Ureter (tissue), 1 donor: ENCODE measurements at places on chromosomes 7 and 10. TPM values are rescaled to one million over a fixed set of nuclear protein-coding genes. Genes with fewer than 3 reads are reported as not detected.

The CLRN3 gene
- not detected for total RNA-seq

The OR2A1 gene
- total RNA-seq: not detected

The ITGA8 gene
- 58.6 TPM for total RNA-seq

The GBX1 gene
- total RNA-seq: not detected

The LIPK gene
- not detected for total RNA-seq

The PPP1R17 gene
- total RNA-seq: not detected

The TYW1B gene
- total RNA-seq: 5.0 TPM

The DIP2C gene
- total RNA-seq: 26.8 TPM

The GPR22 gene
- not detected for total RNA-seq

The STEAP4 gene
- 105 TPM for total RNA-seq

The WDR86 gene
- total RNA-seq: 4.3 TPM

The SLC13A1 gene
- total RNA-seq: not detected

The FLNC gene
- total RNA-seq: 84.1 TPM

The ABCF2 gene
- 33.9 TPM for total RNA-seq

The NPTX2 gene
- 12.5 TPM for total RNA-seq

The SAMD9L gene
- total RNA-seq: 15.9 TPM

The PKD2L1 gene
- total RNA-seq: 0.16 TPM

The PMS2 gene
- total RNA-seq: 16.4 TPM

The BMPER gene
- 6.8 TPM for total RNA-seq

The C1QL3 gene
- total RNA-seq: 0.39 TPM

The RNF133 gene
- 2.4 TPM for total RNA-seq

The DNAH11 gene
- total RNA-seq: 0.94 TPM

The DPY19L1 gene
- 18.4 TPM for total RNA-seq

The TMEM140 gene
- total RNA-seq: 11.6 TPM

The TMEM26 gene
- 4.1 TPM for total RNA-seq

The RHOBTB1 gene
- total RNA-seq: 10.9 TPM

The RTKN2 gene
- 0.78 TPM for total RNA-seq

The FOXI2 gene
- total RNA-seq: 1.1 TPM

The ASB10 gene
- total RNA-seq: not detected

The CYP3A5 gene
- total RNA-seq: 104 TPM

The HDAC9 gene
- total RNA-seq: 20.0 TPM

The TRIM50 gene
- total RNA-seq: not detected

The BTBD16 gene
- total RNA-seq: 51.2 TPM

The KCNIP2 gene
- 5.7 TPM for total RNA-seq

The CFAP46 gene
- 1.7 TPM for total RNA-seq

The INA gene
- total RNA-seq: 2.0 TPM

The RAB19 gene
- 3.7 TPM for total RNA-seq

The CCDC71L gene
- 19.4 TPM for total RNA-seq

The FOXP2 gene
- 13.5 TPM for total RNA-seq

The PRPF18 gene
- 25.2 TPM for total RNA-seq

The CDHR3 gene
- 6.0 TPM for total RNA-seq

The OR2A42 gene
- 0.08 TPM for total RNA-seq

The TBX20 gene
- not detected for total RNA-seq

The MEPCE gene
- total RNA-seq: 33.7 TPM

The UTF1 gene
- total RNA-seq: not detected

The CDC14C gene
- not detected for total RNA-seq

The COL13A1 gene
- total RNA-seq: 4.9 TPM

The PRSS37 gene
- not detected for total RNA-seq

The GPRIN2 gene
- total RNA-seq: 9.4 TPM

The TSPAN15 gene
- 156 TPM for total RNA-seq

The UNCX gene
- not detected for total RNA-seq

The PNLIP gene
- not detected for total RNA-seq

The NRG3 gene
- 0.57 TPM for total RNA-seq

The DPYSL4 gene
- 2.1 TPM for total RNA-seq

The FAM13C gene
- total RNA-seq: 26.6 TPM

The NANOS1 gene
- 0.52 TPM for total RNA-seq

The SHTN1 gene
- total RNA-seq: 17.1 TPM
